Activated naive CD8-positive, alpha-beta T cell treated with anti-CD3 and anti-CD28 coated beads for 36 hours (primary cell): ENCODE measurements at places on chromosomes 6 and 20.

DNA sequence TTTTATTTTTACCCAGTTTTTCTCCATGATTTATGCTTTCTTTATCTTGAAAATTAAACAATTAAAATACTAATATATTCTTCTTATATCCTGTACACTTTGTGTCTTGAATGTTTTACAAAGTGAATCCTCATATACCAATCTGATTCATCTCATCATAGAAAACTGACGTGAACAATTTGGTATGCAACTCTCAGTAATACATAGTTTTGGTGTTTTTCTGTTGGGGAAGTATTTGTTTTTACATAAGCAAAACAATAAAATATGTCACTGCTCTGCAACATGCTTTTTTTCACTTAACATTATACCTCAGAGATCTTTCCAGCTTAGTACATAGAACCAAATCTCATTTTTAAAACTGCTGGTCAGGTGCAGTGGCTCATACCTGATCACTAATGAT, 14.7 kb downstream of the DNAAF9 start:
- DNase-seq: no peak

DNA sequence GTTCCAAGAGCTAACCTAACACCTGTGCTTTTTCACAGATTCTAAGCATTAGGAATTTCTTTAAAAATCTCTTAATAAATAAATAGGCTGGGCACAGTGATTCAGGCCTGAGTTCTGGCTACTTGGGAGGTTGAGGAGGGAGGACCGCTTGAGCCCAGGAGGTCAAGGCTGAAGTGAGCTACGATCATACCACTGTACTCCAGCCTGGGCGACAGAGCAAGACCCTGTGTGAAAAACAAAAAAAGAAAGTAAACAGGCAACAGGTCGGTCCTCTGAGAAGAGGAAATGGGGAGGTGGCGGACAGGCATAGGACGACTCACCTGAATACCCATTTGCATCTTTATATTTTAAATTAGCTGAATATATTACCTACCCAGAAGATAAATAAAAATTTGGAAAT, 26.5 kb downstream of the GMDS start:
- DNase-seq: no peak

DNA sequence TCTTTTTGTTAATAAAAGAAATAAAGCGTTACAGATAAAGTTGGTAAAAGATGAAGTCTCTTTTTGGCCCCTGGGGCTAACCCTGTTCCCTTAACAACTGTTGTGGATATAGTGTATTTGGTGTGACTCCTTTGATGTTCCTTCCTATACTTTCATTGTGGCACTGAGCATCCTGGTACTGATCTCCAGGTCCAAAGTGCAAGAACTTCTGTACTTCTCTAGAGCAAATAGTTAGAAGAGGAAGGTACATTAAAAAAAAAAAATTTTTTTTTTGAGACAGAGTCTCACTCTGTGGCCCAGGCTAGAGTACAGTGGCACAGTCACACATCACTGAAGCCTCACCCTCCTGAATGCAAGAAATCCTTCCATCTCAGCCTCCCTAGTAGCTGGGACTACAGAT, 6.2 kb downstream of the POFUT1 start:
- DNase-seq: no peak

- peak; percentile 48 for DNase-seq
These were observed 4.3 kb downstream of the CCDC167 start for GRCh38 chr6:37495244-37495934.

DNA sequence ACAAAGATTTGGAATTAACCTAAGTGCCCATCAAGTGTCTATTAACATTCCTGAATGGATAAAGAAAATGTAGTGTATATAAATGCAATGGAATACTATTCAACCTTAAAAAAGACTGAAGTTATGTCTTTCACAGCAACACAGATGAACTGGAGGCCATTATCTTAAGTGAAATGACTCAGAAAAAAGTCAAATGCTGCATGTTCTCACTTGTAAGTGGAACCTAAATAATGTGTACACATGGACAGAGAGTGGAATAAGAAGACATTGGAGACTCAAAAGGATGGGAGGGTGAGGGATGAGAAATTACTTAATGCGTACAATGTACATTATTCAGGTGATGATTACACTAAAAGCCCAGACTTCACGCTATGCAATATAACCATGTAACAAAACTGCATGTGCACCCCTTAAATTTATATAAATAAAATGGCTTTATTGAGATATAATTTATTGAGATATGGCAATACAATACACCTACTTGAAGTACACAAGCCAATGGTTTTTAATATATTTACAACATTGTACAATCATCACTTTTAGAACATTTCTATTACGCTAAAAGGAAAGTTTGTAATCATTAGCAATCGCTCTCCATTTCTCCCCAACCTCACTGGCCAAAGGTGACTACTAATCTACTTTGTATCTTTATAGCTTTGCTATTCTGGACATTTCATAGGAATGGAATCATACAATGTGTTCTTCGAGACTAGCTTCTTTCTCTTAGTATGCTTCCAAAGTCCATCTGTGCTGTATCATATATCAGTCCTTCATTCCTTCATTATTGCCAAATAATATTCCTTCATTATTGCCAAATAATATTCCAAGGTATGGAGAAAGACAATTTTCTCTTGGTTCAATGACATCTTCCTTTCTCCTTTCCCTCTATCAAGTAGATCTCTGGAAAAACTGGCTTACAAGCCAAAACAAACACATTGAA, 5.8 kb downstream of the STX7 start:
- DNase-seq: no peak

DNA sequence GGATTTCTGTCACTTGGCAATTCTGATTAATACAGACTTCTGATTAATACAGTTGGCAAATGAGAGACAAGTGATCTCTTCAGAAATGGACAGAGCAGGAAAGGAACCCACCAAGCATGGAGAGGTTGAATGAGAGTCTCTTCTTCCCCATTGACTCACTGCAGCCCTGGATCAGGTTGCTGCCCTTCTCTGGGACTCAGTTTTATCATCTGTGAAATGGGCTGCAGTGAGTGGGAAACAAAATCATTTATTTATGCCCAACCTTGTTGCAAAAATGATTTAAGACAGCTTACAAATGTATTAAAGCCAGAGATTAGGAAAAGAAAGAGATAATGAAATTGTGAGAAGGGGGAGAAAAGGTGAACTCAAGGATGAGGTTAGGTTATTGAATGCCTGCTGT, 20.8 kb upstream of the RSPO4 start:
- no peak for DNase-seq

DNA sequence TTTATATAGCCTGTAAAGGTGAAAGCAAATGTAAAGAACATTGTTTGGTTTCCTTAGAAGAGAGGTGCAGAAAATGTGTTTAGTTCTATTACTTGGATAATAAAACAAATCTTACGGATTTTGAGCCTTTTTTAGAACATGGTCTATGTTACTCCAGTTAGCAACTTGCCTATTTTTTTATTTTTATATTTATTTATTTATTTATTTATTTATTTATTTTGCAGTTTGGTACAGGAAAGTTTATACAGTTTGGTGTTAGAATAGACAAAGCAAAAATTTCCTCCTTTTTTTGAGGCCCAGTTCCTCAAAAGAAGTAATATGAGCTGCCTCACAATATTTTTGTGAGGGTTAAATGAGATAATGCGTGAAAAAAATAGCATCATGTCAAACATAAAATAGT, 41.6 kb upstream of the EEF1E1 start:
- no peak for DNase-seq
